Kidney (tissue), 22 donors: ENCODE measurements at places on chromosomes 7 and 10. TPM values are rescaled to one million over a fixed set of nuclear protein-coding genes. Genes with fewer than 3 reads are reported as not detected.

NT5C2 gene
- 91.7 TPM for total RNA-seq

SLC16A12 gene
- total RNA-seq = 38.8 TPM

DNA sequence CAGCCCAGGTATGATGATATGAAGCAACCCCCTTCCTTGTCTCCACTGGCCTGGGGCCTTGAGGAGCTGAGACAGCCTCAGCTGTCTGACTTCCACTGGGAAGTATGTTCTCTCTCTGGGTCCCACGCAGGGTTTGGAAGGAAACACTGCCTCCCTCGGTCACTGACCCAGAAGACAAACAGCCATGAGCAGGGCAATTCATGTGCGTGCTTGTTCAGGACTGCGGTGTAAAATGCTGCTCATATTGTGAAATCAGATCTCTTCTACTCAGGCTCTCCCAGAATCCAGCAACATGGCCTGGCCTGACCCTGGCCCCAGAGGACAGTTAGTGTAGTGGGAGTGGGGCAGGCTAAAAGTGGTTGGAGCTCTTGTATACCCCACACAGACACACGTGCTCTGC, 2.8 kb downstream of the CLCN1 start:
- H3K4me1 ChIP-seq = no peaks in the 10 kb centered on the region
- no peaks in the 10 kb centered on the region for H3K27me3 ChIP-seq
- no peak overlapping the region for H3K4me3 ChIP-seq
- no peak overlapping the region for H3K27ac ChIP-seq

DNA sequence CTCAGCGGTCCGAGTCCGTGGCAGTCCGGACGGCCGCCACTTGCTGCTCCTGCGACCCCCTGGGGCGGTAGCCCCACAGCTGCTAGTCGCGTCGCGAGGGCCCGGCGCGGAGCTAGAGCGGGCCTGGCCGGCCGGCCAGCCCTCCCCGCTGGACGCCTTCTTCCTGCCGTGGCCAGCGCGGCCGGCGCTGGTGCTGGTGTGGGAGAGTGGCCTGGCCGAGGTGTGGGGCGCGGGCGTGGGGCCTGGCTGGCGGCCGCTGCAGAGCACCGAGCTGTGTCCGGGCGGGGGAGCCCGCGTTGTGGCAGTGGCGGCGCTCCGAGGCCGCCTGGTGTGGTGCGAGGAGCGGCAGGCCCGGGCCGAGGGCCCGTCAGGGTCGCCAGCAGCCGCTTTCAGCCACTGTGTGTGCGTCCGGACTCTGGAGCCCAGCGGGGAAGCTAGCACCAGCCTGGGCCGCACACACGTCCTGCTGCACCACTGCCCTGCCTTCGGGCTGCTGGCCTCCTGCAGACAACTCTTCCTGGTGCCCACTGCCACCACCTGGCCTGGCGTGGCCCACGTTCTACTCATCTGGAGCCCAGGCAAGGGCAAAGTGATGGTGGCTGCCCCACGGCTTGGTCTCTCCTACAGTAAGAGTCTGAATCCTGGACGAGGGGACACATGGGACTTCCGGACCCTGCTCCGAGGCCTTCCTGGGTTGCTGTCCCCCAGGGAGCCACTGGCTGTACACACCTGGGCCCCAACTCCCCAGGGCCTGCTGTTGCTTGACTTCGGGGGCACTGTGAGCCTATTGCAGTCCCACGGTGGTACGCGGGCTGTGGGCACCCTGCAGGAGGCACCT, 631 bp downstream of the HPS6 start:
- H3K4me1 ChIP-seq = peaks cover 21% of the 10 kb centered on the region
- H3K27ac ChIP-seq = peak overlapping the region; percentile 86
- H3K36me3 ChIP-seq = no peaks in the 10 kb centered on the region
- no peaks in the 10 kb centered on the region for H3K27me3 ChIP-seq
- DNase-seq = peak; percentile 53
- peak overlapping the region; percentile 75 for H3K4me3 ChIP-seq

GRCh38 chr7:116122972-116123595, 87.3 kb upstream of the TES start:
- no peaks in the 10 kb centered on the region for H3K36me3 ChIP-seq
- no peak overlapping the region for H3K4me3 ChIP-seq
- H3K27me3 ChIP-seq = no peaks in the 10 kb centered on the region
- no peak for DNase-seq

ICA1 gene
- 41.8 TPM for total RNA-seq

- H3K36me3 ChIP-seq = no peaks in the 10 kb centered on the region
- no peaks in the 10 kb centered on the region for H3K27me3 ChIP-seq
- no peaks in the 10 kb centered on the region for H3K4me1 ChIP-seq
These were observed 94.7 kb downstream of the DIP2C start for GRCh38 chr10:594584-595270.

- no peaks in the 10 kb centered on the region for H3K36me3 ChIP-seq
- H3K27me3 ChIP-seq = no peaks in the 10 kb centered on the region
- H3K27ac ChIP-seq = no peak overlapping the region
- DNase-seq = no peak
- H3K4me1 ChIP-seq = no peaks in the 10 kb centered on the region
These were observed 86.9 kb upstream of the MTPN start for GRCh38 chr7:136064081-136064480.

DNA sequence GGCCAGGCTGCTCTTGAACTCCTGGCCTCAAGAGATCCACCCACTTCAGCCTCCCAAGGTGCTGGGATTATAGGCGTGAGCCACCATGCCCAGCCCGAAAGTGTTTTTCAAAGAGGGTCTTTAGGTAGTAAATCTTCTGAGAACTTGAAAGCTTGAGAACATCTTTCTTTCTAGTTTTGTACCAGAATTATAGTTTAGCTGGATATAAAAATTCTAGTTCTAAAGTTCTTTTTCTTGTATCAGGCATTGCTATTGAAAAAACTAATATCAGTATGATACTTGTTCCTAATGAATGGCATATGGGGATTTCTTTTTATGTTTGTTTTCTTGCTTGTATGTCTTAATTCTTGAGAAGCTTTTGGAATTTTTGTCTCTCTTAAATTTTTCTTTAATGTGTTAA, 43.2 kb downstream of the TLX1 start:
- H3K27me3 ChIP-seq = no peaks in the 10 kb centered on the region
- DNase-seq = no peak
- H3K4me1 ChIP-seq = no peaks in the 10 kb centered on the region
- H3K4me3 ChIP-seq = no peak overlapping the region
- no peak overlapping the region for H3K27ac ChIP-seq
